ENCODE measurements at places on chromosomes 5 and 9.

- no peak for DNase-seq
These were observed 1665.4 kb upstream of the CDH9 start for GRCh38 chr5:28703651-28704260.

DNA sequence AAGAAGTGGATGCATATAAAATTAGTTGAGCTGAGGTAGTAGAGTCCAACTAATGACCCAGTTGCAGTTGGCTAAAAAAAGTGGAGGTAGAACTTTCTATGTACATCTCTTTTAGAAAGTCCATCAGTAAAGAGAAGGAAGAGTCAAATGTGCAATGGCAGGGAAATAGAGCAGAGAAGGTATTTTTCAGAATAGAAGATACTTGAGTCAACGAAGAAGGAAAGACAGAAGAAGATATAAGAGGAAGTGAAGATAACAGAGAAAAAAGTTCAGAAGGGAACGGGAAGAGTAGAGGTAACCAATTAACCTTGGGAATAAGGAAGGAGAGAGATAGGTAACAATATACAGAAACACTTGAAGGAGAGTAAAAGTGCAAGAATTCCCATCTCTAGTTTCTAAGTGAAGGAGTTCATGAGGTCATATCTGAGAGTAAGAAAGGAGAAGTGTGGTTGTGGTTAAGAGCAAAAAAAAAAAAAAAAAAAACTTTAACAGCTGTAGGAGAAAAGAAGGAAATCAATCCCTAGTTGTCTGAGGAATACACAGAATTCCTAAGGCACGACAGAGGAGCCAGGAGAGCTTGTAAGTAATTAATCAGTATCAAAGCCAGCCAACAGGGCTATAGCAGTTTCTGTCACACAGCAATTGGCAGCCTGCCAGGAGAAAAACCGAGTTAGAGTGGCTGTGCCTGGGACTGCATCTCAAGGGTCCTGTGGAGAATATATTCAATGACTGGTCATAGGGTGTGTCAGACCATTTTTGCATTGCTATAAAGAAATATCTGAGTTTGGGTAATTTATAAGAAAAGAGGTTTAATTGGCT is 61.0 kb downstream of the ARL15 start:
- DNase-seq, result peak; percentile 67

GRCh38 chr5:125032286-125032685 is 285.8 kb upstream of the ZNF608 start:
- no peak for DNase-seq

GRCh38 chr9:85264695-85265094 is 477.1 kb downstream of the AGTPBP1 start:
- DNase-seq, result no peak

DNA sequence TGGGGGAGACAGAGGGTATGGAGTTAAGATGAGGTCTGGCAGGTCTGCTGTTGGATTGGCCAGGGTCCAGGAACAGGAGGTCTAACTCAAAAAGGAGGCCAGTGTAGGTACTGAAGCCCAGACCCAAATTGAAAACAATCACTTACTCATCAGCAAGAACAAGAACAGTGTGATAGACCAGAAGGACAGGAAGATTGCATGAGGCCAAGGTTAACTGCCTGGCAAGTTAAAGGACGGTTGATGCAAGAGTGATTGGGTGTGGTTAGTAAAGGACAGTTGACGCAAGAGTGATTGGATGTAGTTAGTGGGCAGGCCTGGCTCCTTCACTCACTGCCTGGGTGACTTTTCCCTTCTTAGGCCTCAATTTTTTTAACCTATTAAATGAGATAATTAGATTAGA is 132.6 kb downstream of the PDZD2 start:
- DNase-seq, result peak; percentile 44

DNA sequence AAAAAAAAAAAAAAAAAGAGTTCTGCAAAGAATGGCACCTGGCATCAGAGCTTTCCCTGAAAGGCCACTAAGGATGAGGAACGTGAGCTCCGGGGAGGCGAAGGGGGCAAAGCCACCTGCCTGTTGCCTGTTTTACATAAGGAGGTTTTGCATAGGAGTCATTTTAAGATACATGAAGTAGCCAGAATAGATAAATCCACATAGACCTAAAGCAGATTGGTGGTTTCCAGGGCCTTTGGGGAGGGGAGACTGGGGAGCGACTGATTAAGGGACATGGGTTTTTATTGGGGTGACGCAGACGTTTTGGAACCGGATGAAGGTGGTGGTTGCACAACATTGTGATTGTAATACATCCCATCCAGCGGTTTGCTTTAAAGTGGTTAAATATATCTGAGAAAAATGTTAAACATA is 7.1 kb downstream of the NEK6 start:
- peak; percentile 74 for DNase-seq

DNA sequence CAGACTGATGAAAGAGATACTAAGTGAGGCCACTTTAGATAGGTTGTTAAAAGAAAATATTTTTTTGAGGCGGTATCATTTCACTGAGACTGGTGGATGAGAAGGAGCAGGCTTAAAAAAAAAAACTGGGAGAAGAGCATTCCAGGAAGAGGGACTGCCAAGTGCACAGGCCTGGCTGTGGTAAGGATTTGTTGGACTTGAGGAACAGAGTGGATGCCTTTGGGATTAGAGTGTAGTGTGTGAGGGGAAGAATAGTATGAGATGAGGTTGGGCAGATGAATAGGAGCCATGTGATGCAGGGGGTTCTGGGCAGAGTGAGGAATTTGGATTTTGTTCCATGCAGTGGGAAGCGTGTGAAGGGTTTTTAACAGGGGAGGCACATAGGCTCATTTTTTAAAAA is 57.9 kb downstream of the PBX3 start:
- no peak for DNase-seq

DNA sequence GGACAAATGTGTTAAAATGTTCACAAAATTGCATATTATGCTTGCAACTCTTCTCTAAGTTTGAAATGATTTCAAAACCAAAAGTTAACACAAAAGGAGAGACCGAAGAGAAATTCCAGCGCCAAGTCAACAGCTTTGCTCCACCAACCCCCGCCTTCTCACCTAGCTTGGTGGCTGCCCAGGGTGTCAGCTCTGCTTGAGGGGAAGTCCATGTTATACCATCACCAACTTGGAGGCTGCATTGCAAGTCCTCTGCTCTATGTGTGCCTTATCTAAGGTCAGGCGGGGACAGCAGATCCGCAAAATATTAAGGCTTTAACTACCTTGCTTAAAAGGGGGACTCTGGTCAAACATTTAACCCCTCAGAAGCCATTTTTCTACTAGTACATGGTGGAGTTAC is 14.6 kb downstream of the CCNJL start:
- DNase-seq, result no peak

GRCh38 chr5:37208883-37209797 is 40.0 kb downstream of the CPLANE1 start:
- DNase-seq, result no peak

DNA sequence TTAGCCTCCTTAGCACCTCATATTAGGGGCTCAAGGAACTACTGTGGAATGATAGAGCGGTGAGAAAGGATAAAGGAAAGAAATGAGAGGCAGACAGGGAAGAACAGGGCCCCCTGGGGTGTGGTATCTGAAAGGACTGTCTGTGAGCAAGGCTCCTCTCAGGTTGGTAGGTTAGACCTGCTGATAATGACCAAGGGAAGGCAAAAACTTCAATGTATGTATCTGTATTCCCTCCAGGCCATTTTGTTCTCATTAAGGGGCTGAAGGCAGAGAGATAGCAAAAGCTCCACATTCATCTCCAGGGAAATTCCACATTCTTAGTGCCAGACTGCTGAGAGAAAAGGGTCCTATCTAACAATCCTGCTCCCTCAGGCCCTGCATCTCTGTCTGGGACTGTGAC is 28.6 kb downstream of the TRIM32 start:
- DNase-seq, result no peak

GRCh38 chr5:156147944-156148285 is 179.0 kb upstream of the SGCD start:
- DNase-seq, result no peak

- DNase-seq, result no peak
These were observed 213.8 kb downstream of the C9orf152 start for GRCh38 chr9:109994141-109994540.

DNA sequence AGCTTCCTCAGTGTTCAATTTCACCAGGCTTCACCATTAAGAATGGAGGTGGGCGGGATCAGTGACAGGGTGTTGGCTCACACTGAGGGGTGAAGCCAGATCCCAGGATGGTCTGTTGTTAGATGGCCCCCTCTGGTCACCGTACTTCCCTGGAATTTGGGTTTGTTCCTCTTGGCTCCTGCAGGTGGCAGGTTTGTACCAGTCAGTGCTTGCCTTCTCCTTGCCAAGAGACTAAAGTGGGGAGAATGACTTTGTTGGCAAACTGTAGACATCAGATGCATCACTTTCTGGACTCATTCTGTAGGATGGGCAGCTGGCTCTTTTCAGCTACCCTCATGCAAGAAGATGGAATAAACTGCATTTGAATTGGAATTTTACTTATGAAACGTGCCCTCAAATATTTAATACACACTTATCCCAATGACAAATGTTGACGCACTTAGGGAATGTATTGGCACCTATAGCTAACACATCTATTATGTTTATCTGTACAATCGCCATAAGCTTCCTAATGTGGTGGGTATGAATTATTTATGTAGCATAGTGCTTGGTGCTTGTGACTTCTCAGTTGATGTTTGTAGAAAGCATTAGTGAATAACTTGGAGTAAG is 31.4 kb upstream of the ANKRD55 start:
- peak; percentile 29 for DNase-seq

DNA sequence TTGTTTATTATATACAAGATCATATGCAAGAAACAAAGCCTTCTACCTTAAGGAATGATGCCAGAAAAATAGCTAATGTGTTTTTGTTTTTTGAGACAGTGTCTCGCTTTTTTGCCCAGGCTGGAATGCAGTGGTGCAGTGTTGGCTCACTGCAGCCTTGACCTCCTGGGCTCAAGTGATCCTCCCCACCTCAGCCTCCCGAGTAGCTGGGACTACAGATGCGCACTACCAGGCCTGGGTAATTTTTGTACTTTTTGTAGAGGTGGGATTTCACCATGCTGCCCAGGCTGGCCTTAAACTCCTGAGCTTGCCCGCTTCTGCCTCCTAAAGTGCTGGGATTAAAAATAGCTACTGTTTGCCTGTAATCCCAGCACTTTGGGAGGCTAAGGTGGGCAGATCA is 15.1 kb downstream of the ERCC6L2 start:
- no peak for DNase-seq

GRCh38 chr5:79872291-79872690 is 118.8 kb downstream of the MTX3 start:
- DNase-seq, result no peak

GRCh38 chr5:7094626-7095025 is 301.3 kb upstream of the ADCY2 start:
- DNase-seq, result peak; percentile 29

DNA sequence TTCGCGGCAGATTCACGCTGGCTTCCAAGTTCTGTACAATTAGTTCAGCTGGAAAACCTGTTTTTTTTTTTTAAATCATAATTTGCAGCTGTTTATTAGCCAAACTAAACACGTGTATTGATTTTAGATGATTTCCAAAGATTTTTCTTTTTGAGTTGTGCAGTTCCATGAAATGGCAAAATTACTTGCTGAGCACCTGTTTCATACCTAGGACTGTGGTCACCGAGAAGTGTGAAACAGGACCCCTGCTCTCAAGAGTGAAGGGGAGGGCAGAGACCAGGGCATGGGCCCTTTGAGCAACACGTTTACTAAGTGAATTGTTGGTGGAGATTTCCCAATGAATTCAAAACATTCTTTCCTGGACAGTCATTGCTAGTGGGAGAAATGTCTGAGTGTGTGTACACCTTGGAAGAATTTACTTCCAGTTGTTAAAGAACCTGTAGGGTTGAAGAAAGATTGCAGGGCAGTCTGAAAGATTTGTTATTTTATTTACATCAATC is 688 bp downstream of the SNX24 start:
- DNase-seq, result no peak

DNA sequence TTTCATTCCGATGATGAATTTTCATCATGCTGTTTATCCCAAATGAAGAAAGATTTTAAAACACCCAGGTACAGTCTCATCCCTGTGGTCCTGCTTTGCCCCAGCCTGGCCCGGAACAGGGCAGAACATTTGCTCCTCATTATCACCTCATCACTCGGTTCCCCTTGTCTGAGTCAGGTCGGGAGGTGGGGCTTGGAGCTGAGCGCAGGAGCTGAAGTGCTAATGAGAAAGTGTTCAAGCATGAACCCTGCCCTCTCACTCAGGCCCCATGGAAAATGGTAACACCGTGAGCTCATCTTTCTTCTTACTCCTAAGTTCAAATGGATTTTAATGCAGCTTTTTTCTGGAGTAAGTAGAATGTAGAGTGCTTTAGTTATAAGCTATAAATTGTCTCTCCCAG is 466.2 kb downstream of the KDM4C start:
- DNase-seq, result no peak

GRCh38 chr9:93684161-93684765 is 107.9 kb downstream of the PHF2 start:
- no peak for DNase-seq

GRCh38 chr5:159098603-159099436 is 896 bp downstream of the EBF1 start:
- DNase-seq, result no peak

- no peak for DNase-seq
These were observed 46.2 kb upstream of the CDH12 start for GRCh38 chr5:22899341-22899740.

DNA sequence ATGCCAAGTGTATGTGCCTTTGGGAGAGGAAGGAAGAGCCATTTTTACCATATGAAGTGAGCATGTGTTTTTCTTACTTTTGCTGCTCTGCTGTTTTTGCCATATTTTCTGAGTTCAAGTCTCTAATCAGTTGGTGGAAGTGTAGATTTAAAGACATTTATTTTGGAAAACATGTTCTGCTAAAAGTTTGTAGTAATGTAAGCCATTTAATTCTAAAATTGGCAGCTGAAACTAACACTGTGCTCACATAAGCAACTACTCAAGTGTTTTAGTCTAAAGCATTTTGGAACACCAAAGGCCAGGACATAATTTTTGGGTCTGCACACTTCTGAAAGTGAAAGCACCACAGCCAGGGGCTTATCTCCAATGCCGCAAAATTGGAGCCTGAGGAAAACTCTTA is 363.4 kb upstream of the ZNF608 start:
- DNase-seq, result no peak

GRCh38 chr5:112308608-112309007 is 110.5 kb downstream of the EPB41L4A start:
- DNase-seq, result no peak

- peak; percentile 3 for DNase-seq
These were observed 109.0 kb downstream of the DPYSL3 start for GRCh38 chr5:147400881-147401280.

DNA sequence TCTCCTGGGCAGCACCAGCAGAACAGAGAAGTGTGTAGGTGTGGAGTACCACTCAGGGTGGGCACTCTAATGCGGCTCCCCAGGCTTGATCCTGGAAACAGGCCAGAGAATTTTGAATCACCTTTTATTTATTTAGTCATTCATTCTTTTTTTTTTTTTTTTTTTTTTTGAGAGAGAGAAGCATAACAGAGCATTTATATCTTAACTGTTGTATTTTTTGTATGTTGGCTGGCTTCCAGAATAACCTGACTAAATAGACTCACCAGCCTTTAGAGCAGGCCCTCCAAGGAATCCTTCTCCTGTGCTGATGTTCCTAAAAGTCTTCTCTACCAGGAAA is 153.4 kb downstream of the PIK3R1 start:
- no peak for DNase-seq

GRCh38 chr9:73050887-73051550 is 98.2 kb upstream of the ALDH1A1 start:
- no peak for DNase-seq
